ENCODE measurements at places on chromosomes 6 and 20.

- DNase-seq: no peak
Observed at GRCh38 chr20:9615766-9616454, 101.5 kb downstream of the LAMP5 start.

GRCh38 chr6:160252073-160252813, 6.4 kb downstream of the SLC22A2 start:
- no peak for DNase-seq

DNA sequence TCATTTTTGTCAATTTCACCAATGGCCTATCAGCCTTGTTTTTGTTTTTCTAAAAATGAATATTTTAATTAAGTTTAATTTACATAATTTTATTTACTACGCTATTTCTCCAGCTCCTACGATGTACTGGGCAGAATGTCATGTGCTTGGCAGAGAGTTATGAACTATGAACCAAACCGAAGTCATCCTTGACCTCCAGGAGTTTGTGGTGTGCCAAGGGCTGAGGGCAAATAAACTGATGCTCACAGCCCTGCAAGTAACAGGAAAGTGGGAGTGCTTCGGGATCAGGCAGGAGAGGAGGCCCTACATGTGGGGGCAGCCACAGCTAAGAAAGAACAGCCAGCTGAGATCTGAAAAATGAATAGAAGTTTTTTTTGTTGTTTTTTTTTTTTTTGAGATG, 38.6 kb downstream of the ZNF217 start:
- no peak for DNase-seq

GRCh38 chr6:32086661-32087573, 22.2 kb downstream of the TNXB start:
- DNase-seq: no peak

DNA sequence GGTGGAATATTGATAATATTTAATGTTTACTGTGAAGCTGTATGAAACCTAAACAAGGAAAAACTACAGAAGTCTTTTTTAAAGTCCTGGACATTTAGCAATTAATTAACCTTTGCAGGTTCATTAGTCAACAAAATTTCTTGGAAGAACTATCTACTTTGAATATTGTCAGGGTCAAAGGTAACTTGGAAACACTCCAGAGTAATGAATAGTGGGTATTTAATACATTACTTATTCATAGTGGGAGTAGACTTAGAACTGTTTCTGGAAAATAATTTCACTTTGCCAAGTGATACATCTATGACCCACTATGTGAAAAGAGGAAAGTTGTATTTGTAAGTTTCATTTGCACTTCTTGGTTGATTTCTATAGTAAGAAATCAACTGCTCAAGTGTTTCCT, 319.1 kb downstream of the TFAP2B start:
- DNase-seq: no peak

GRCh38 chr20:33262658-33263065, 20.4 kb upstream of the BPIFB1 start:
- no peak for DNase-seq

GRCh38 chr6:70380252-70380651, 33.1 kb upstream of the FAM135A start:
- DNase-seq: no peak

DNA sequence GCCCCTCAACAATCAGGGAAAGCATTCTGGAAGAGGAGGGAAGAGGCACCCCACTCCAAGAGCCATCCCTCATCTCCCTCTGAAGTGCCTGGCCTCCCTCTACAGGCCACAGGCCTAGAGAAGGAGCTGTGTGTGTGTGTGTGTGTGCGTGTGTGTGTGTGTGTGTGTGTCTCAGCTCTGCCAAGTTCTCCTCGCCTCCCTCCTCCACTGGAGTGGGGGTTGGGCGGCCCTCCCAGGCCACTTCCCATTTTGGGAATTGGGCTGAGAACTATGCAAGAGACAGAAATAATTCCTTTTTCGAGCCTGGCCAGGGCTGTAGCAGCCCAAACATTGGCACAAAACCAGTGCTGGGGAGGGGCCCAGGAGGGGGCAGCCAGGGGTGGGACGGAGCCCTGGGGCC, 35.7 kb downstream of the KCNB1 start:
- no peak for DNase-seq

DNA sequence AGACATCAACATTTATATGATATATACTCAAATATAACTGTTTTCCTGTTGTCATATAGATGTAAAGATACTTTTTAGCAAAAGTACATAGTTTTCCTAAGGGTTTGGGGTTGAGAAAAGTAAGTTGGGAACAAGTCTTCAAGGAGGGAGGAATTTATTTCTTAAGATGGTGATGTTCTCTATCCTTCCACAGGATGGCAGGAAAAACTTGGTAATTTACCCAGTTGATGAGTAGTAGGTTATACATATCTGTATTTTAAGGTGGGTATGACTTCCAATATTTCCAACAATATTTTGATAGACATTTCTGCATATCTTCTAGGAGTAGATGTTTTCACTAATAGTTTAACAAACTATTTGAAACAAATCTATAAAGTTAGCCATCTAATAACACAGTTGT, 254.4 kb downstream of the RIMS1 start:
- no peak for DNase-seq

- no peak for DNase-seq
Observed at GRCh38 chr6:1324936-1325335, 13.0 kb downstream of the FOXQ1 start.

Measured in activated CD8-positive, alpha-beta memory T cell treated with anti-CD3 and anti-CD28 coated beads for 4 hours (primary cell).